ENCODE measurements at places on chromosomes 5 and 9.

DNA sequence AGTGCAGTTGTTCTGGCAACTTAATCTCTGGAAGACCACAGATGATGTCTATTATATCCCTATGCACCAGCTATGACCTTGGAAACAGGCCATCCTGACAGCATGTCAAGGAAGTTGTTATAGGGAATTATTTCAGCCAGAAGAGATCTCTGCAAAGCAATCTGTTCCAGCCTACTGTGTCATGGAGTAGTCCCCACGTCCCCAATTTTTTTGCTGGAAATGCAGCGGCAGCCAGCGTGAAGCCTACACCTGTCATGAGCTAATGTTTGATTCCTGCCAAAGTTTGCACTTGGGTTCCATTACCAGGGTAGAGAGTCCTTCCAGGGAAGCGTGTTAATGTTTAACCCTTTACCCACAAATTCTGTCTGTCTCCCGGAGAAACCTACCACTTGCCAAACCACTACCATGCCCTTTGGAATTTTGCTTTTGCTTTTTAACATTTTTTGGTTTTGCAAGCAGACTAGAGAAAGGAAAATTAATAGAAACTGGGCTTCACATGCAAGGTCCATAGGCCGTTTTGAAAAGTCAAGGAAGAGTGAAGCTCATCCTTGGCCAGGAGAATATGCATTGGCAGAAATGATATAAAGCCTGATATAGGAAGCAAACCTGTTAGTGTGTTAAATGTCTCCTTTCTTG lies 174.9 kb upstream of the SPRY4 start:
- no peak for DNase-seq

GRCh38 chr9:86614871-86615849 lies 260.9 kb upstream of the TUT7 start:
- DNase-seq: no peak

DNA sequence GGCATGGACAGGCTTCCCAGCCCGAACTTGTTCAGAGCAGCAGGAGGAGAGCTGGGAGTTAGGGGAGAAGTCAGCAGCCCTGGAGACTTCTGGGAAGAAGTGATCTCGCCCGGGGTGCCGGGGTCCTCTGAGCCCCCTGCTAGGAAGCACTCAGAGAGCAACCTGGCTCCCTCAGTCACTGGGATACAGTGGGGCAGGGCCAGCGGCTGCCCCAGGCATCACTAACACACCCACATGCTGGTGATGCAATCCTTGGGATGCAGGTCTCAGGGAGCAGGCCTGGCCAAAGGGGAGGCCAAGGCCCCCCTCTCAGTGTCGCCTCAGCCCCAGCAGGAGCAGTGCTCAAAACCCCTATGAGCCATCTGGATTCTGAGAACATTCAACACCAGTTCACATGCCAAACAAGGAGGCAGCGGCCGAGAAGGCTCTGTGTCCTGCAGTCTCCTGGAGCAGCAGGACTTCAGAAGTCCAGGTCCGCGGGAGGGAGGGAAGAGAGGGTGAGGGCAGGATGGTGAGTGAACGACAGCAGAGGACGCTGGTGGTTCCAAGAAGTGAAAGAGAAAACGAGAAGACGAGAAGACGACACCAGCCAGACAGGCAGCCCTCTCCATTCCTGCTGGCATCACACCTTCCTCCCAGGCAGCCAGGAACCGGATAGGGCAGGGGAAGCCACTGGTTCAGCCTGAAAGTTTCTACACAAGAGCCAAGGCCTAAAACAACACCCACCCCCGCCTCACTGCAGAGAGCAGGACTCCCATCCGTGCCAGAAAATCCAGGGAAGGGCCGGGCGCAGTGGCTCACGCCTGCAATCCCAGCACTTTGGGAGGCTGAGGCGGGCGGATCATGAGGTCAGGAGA lies 2.3 kb downstream of the PNPLA7 start:
- DNase-seq: no peak

- no peak for DNase-seq
Measured at GRCh38 chr5:36366883-36367282, 65.2 kb upstream of the RANBP3L start.
